CD4-positive, alpha-beta T cell treated with Interleukin-10 for 1 hour (primary cell): ENCODE measurements at places on chromosomes 2 and 18.
A peak's percentile ranks its signal among the peaks of the same experiment; 100 is the strongest.

GRCh38 chr2:171104379-171104778 lies 56.3 kb downstream of the TLK1 start:
- no peak for DNase-seq

DNA sequence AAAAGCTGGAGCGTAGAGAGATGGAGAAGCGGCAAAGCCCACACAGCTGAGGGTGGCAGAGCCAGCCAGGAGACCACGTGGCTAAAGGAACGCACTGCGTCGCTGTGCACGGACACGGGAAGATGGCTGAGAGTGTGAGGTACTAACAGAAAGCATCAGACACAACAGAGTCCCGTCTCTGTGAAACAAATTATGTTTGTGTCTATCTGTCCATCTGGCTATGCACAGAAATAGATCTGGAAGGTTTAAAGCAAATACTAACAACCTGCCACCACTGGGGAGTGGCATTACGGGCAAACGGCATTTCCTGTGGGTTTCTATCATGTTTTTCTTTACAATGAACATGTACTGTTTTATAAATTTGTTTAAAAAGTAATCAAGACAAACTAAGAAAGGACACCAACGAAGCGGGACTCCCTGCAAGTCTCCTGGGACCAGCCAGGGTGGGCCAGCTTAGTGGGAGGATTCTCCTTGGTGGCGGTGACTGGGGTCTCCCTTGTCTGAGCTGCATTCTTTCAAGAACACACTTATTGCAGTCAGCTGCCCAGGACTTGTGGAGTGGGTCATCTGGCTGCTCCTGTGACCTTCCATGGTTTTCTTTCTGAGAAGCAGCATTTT lies 262.2 kb downstream of the TWIST2 start:
- DNase-seq = no peak

DNA sequence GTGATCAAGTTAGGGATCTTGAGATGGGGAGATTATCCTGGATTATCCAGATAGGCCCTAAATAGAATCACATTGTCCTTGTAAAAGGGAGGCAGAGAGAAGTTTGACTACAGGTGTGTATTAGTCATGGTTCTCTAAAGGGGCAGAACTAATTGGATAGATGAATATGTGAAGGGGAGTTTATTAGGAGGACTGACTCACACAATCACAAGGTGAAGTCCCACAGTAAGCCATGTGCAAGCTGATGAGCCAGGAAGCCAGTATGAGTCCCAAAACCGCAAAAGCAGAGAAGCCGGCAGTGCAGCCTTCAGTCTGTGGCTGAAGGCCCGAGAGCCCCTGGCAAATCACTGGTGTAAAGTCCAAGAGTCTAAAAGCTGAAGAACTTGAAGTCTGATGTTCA lies 275.8 kb downstream of the KCNS3 start:
- no peak for DNase-seq

- peak; percentile 23 for DNase-seq
Observed at GRCh38 chr2:85584857-85585780, 888 bp downstream of the VAMP5 start.

- peak; percentile 48 for DNase-seq
Observed at GRCh38 chr2:68487773-68488355, 20.5 kb downstream of the APLF start.

GRCh38 chr2:109254174-109254904 lies 125.3 kb downstream of the SH3RF3 start:
- no peak for DNase-seq

DNA sequence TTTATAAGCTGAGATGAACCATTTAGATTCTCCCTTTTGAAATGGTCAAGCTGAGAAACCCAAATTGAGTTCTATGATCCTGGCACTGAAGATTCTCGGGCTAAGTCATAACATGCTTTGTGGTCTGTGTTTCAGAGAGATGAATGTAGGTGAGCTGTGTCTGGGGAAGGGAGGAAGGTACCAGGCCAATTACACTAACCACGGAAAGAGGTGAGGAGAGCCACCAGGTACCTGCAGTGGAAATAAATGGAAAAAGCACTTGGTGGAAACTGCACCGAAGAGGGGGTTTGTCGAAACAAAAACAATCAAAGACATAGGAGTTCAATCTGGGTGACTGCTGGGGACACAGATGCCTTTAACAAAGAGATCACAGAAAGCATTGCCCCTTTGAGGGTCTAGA lies 963 bp upstream of the MRPL44 start:
- DNase-seq = no peak

- DNase-seq = no peak
Observed at GRCh38 chr18:79581911-79582310, 97.7 kb upstream of the CTDP1 start.

DNA sequence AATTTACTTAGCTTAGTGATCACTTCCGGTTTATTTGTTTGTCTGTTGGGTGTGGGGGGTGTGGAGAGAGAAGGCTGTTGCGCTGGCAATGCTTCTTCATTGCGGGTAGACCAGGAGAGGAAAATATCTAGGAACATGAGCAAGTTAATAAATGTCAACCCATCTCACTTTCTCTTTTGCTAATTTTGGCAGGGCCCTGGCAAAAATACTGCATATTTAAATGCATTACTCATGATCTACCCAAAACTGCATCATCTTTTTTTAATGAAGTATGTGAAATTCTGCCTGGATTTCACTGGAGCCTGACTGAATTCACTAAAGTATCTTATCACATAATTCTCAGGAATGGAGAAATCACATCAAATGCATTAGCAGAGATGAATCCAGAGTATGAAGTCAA lies 1131.0 kb upstream of the NXPH2 start:
- no peak for DNase-seq

- DNase-seq = peak; percentile 26
Observed at GRCh38 chr2:176653479-176654443, 384.5 kb downstream of the MTX2 start.

DNA sequence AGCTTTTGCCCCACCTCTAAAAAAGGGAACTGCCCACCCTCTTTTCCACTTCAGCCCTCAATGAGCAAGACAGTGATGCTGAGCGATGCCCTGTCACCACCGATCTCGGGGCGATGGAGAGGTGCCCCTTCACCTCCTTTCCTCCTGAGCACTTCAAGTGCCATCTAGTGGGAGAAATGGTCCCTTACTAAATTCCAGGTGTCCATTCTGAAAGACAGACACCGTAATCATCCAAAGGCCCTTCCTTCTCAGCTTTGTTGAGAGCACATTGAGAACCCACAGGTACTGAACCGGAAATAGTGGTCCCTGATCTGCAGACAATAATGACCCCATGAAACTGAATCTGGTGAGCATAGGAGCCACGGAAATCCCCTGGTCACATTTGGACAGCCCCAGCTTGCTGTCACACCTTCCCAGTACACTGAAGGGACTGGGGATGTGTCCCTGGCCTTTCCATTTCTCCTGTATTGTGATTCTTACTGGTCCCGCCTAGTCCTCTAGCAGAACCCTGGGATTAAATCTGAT lies 38.5 kb downstream of the KCTD18 start:
- peak; percentile 62 for DNase-seq

GRCh38 chr2:127615511-127616166 lies 30.3 kb upstream of the GPR17 start:
- DNase-seq = no peak

DNA sequence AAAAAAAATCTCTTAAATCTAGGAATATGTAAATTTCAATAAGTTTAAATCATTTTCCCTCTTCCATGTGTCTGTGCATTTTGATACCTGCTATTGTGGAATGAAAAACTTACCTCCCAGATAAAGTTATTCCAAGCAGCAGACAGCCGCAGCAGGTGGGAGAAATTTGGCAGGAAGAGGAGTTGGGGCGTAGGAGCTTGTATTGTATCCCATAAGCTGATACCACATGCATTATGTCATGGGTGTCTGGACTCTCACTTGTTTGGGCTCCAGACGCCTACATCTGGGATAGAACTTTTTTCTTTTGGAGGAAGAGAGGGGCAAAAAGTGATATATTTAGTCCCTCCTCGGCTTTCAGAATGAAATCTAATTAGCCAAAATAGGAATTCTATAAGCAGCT lies 59.3 kb upstream of the TCF4 start:
- DNase-seq = no peak

GRCh38 chr2:68121873-68122679 lies 35.6 kb upstream of the PNO1 start:
- DNase-seq = peak; percentile 75

DNA sequence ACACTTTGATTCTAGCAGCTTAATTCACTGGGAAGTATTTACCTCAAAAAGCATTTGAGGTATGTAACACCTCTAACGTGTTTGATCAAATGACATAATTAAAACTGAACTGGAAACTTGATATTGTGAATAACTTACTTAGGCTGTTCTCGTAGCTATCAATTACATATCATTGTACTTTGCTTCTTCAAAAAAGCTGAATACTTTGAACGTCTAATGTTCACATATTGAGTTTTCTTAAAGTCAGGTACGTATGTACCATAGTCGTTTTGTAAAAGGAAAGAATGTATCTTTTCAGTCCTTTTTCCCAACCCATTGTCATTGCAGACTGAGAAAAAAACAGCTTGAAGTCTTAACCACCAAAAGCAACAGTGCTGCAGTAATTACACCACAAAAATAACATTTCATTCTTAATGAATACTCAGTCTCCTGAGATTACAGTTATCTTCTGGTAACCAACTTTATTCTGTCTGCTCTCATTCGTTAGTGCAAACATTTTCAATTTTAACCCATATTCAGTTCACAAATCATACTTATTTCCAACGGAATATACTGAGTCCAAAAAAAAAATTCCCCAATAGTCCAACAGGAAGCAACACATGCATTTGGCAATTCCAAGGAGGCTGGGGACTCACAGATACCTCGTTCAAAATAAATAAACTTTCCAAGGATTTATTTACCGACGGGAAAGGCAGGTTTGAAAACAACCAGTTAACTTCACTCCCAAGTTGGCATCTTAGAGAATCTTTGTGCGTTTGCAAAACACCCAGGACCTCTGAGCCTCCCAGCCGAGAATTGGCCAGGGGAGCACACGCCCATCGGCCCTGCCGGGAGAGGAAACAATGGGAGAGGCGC lies 1.1 kb downstream of the CHN1 start:
- DNase-seq = no peak

DNA sequence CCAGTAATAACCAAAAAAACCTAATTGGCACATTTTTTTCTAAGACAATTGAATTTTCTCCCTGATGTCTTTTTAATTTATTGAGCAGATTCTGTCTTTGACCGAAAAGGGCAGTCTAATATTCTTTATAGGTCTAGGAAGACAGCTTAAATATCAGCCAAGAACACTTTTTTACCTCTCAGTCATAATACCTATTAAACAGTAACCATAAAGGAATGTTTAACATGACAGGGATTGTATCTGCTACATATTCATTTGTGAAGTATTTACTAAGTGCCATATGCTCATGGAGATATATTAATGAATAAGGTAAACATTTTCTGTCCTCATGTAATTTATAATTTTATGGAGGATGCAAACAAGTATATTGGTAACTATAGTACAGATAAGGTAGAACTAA lies 3.1 kb upstream of the HTR2B start:
- DNase-seq = no peak

DNA sequence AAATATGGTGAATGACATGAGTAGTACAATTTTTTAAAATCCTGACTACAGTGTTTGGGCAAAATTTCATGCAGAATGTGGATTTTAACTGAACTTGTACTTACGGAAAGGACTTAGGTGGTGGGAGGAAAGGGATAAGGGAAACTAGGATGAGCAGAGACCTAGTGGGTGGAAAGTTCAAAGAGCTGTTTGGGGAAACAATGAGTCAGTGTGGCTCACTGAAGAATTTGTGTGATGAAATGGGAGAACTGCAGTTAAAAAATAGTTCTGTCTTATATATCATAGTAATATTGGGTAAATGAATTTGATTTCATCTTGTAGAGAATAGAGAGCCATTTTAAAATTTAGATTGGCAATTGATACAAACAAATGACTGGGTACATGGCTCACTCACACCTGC lies 220.1 kb upstream of the CTAGE1 start:
- DNase-seq = no peak
